Tibial nerve (tissue), 4 donors: ENCODE measurements at places on chromosomes 4 and X.

GRCh38 chr4:150794706-150795105 lies 212.8 kb downstream of the MAB21L2 start:
- no peaks in the 10 kb centered on the region for H3K36me3 ChIP-seq
- no peak overlapping the region for H3K27ac ChIP-seq
- no peaks in the 10 kb centered on the region for H3K27me3 ChIP-seq

DNA sequence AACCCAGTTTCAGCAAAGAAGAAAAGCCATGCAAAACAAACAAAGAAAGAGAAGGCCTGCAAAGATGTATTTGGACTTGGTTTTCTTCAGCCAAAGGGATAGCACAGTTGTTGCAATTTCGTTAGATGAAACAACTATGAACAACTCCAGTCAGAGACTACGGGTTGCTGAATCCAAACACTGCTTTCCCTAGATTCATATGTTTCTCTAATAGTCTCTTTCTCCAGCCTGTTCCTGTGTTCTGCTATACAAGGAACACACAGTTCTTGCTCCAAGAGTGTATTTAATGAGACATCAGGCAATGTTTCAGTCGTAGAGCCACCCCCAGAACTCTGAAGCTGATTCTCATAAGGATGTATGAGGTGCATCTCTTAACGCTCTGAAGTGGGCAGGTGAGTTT lies 162.5 kb upstream of the TBL1X start:
- no peak overlapping the region for H3K4me3 ChIP-seq
- no peaks in the 10 kb centered on the region for H3K27me3 ChIP-seq

DNA sequence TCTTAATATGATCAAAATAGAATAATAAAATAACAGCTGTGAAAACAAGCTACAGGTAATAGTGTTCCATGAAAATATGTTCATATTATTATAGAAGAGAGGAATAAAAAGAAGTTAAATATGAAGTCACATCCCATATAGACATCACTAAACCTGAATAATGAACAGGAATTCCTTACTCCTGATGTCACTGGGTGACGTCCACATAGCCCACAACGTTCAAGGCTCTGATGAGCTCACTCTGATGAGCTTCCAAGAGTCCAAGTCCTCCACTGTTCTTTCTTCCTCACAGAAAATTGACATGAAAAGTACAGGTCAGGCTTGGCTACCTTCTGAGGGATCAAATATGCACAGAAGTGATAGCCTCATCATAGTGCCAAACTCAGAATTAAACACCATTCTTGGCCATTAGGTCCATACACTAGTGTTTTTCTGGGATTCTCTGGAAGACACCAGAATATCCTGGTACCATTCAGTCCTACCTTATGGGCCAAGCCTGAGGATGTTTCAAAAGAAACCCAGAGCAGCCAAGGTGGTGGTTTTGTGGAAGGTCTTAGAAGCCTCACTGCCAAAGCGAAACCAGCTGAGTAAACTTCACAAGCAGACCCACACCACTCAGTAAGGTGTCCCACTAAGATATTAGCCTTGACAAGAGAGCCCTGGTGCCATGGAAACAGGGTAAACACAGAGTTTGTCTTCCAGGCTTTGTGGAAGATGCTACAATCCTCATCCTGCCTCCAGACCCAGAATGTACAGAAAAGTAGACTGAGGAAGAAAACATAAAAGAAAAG lies 138.4 kb upstream of the HHIP start:
- H3K27me3 ChIP-seq: no peaks in the 10 kb centered on the region
- no peak overlapping the region for H3K4me3 ChIP-seq
- H3K4me1 ChIP-seq: no peaks in the 10 kb centered on the region

DNA sequence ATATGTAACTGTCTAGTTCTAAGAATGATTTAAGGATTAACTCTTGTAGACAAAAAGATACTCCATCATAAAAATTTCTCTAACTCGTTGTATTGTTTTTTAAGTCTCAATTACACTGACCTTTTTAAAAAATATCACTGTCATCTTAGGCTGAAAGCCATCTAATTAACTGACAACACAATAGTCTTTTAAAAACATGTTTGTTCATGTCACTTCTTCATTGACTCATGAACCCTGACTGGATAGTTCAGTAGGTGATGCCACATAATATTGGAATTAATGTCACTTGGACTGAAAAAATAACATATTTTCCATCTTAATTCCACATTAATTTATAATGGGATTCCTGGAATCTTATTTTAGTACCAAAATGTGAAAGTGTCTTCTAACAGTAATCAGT lies 179.3 kb downstream of the ADGRL3 start:
- DNase-seq: no peak
- H3K4me1 ChIP-seq: peaks cover under 1% of the 10 kb centered on the region
- no peak overlapping the region for H3K4me3 ChIP-seq
- H3K27me3 ChIP-seq: no peaks in the 10 kb centered on the region

GRCh38 chr4:140374130-140374477 lies 658 bp downstream of the SCOC start:
- DNase-seq: no peak
- H3K4me1 ChIP-seq: peaks cover 7% of the 10 kb centered on the region
- H3K27me3 ChIP-seq: no peaks in the 10 kb centered on the region
- no peaks in the 10 kb centered on the region for H3K36me3 ChIP-seq
- H3K4me3 ChIP-seq: peak overlapping the region; percentile 98

- H3K4me3 ChIP-seq: no peak overlapping the region
- H3K27ac ChIP-seq: no peak overlapping the region
- DNase-seq: no peak
- no peaks in the 10 kb centered on the region for H3K27me3 ChIP-seq
Measured at GRCh38 chr4:81237791-81238190, 22.8 kb upstream of the PRKG2 start.

DNA sequence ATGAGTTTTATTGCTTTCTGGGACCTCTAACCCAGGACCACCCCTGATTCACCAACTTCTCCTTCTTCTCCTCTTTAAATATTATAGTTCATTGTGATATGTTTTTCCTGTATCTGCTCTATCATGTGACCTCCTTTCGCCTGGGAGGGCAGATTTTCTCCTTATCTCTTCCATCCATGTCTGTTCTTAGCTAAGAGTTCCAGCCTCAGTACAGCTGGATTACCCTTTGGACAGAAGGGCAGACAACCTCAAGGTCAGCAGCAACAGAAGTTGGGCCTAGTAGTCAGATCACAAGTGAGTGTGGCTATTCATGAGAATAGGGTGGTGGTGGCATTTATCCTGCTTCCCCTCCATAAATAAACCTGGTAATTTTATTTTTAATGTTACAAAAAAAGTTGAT lies 5.7 kb upstream of the XK start:
- no peaks in the 10 kb centered on the region for H3K36me3 ChIP-seq
- H3K4me3 ChIP-seq: no peak overlapping the region
- H3K4me1 ChIP-seq: no peaks in the 10 kb centered on the region
- no peak overlapping the region for H3K27ac ChIP-seq
- no peak for DNase-seq

- peaks cover 9% of the 10 kb centered on the region for H3K36me3 ChIP-seq
- H3K4me1 ChIP-seq: no peaks in the 10 kb centered on the region
- no peak overlapping the region for H3K4me3 ChIP-seq
Measured at GRCh38 chrX:7086384-7086783, 61.1 kb upstream of the STS start.

DNA sequence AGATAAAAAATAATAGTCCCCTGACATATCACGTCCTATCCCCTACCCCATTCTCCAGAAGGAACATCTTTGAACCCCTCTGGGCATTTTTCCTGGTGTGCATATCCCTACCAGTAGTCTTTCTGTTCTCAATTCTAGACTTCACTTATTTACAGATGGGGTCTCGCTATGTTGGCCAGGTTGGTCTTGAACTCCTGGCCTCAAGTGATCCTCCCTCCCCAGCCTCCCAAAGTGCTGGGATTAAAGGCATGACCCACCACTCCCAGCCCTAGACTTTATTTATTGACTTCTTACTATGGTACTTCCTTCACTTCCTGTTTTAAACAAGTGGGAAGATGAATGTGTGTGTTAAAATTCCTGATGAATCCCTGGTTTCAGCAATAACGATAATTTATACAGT lies 612 bp upstream of the RRAGB start:
- no peaks in the 10 kb centered on the region for H3K27me3 ChIP-seq
- no peak for DNase-seq
- H3K4me3 ChIP-seq: no peak overlapping the region
- peaks cover 8% of the 10 kb centered on the region for H3K4me1 ChIP-seq

- no peaks in the 10 kb centered on the region for H3K27me3 ChIP-seq
- no peak overlapping the region for H3K27ac ChIP-seq
- H3K4me1 ChIP-seq: no peaks in the 10 kb centered on the region
- H3K4me3 ChIP-seq: no peak overlapping the region
Measured at GRCh38 chr4:80646061-80646460, 310.5 kb downstream of the CFAP299 start.

GRCh38 chrX:152202886-152203285 lies 64.5 kb upstream of the MAGEA10 start:
- no peaks in the 10 kb centered on the region for H3K36me3 ChIP-seq
- no peaks in the 10 kb centered on the region for H3K4me1 ChIP-seq
- no peak overlapping the region for H3K4me3 ChIP-seq
- no peaks in the 10 kb centered on the region for H3K27me3 ChIP-seq
- DNase-seq: no peak

GRCh38 chr4:152132776-152133175 lies 372.0 kb upstream of the GATB start:
- no peak overlapping the region for H3K27ac ChIP-seq

- no peak overlapping the region for H3K4me3 ChIP-seq
- H3K36me3 ChIP-seq: peaks cover 42% of the 10 kb centered on the region
- peak overlapping the region; percentile 64 for H3K27ac ChIP-seq
- DNase-seq: no peak
- peaks cover 90% of the 10 kb centered on the region for H3K4me1 ChIP-seq
Measured at GRCh38 chr4:1295405-1296055, 5.8 kb downstream of the MAEA start.

GRCh38 chrX:68652326-68653170 lies 5.1 kb downstream of the STARD8 start:
- peaks cover 11% of the 10 kb centered on the region for H3K27me3 ChIP-seq
- H3K4me3 ChIP-seq: no peak overlapping the region
- no peak for DNase-seq
- no peaks in the 10 kb centered on the region for H3K4me1 ChIP-seq
- H3K27ac ChIP-seq: no peak overlapping the region

DNA sequence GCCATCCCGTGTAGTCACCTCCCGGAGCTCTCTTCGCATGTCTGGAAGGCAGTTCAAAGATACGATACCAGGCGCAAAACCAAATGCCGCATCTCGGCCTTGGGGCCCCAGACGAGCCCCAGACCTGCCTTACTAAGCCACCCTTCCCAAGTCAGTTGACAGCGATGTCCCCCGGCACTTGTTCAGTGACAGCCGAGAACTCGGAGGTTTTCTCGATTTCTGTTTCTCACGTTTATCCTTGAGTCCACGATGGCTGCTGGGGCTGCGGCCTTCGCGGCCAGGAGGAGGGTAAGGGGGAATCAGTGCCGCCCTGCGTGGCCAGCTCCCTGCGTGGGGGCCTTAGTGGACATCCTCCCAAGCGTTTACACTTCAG lies 7.3 kb downstream of the MAEA start:
- no peak overlapping the region for H3K4me3 ChIP-seq
- H3K27ac ChIP-seq: no peak overlapping the region
- H3K27me3 ChIP-seq: no peaks in the 10 kb centered on the region
- DNase-seq: no peak
- H3K4me1 ChIP-seq: peaks cover 19% of the 10 kb centered on the region
- H3K36me3 ChIP-seq: no peaks in the 10 kb centered on the region

GRCh38 chr4:158146736-158147135 lies 26.1 kb downstream of the GASK1B start:
- peak overlapping the region; percentile 86 for H3K27ac ChIP-seq
- H3K4me1 ChIP-seq: peaks cover 24% of the 10 kb centered on the region
- DNase-seq: no peak
- no peaks in the 10 kb centered on the region for H3K36me3 ChIP-seq
- H3K4me3 ChIP-seq: no peak overlapping the region
